ENCODE measurements at places on chromosomes 7 and 10.

- DNase-seq = no peak
Observed at GRCh38 chr10:1409392-1409791, 327.9 kb downstream of the ADARB2 start.

- no peak for DNase-seq
Observed at GRCh38 chr7:1509226-1509625, 5.0 kb upstream of the INTS1 start.

GRCh38 chr7:85186521-85187241, at the start of gene SEMA3D:
Gene SEMA3D, minus strand, starts transcription at chr7:85187056. Its CDS starts 65,165 bp downstream, at chr7:85121891.
- DNase-seq = no peak

- no peak for DNase-seq
Observed at GRCh38 chr7:18573410-18574234, 78.1 kb downstream of the HDAC9 start.

DNA sequence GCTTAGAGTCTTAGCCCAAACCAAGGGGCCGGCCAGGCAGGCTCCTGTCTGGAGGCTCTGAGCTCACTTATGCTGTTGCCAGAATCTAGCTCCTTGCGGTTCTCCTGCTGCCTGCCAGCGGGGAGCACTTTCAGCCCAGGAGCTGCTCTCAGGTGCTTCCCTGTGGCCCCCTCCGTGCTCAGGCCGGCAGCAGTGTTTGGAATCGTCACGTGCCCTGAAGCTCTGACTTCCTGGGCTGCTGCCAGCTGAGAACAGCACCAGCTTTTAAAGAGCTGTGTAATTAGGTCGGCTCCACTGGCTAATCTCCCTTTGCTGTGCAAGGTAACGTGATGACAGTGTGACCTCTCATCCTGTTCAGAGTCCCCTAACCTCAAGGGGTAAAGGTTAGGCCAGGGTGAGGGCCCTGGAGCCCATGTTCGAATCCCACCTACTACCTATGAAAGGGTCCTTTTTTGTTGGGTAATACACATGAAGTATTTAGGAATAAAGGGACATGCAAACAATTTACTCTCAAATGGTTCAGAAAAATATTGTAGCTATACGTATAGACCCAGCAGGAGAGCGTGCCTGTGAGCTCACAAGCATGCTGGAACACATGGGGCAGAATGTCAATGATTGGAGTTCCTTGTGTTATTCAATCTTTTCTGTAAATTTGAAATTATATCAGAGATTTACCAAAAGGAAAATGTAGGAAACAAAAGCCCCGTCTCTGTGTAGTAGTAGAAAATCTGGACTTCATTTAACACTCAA, 16.6 kb downstream of the ZNF862 start:
- peak; percentile 68 for DNase-seq

GRCh38 chr7:30162622-30163124, 27.9 kb downstream of the MTURN start:
- peak; percentile 26 for DNase-seq

- no peak for DNase-seq
Observed at GRCh38 chr10:19845503-19846368, 29.5 kb downstream of the PLXDC2 start.

DNA sequence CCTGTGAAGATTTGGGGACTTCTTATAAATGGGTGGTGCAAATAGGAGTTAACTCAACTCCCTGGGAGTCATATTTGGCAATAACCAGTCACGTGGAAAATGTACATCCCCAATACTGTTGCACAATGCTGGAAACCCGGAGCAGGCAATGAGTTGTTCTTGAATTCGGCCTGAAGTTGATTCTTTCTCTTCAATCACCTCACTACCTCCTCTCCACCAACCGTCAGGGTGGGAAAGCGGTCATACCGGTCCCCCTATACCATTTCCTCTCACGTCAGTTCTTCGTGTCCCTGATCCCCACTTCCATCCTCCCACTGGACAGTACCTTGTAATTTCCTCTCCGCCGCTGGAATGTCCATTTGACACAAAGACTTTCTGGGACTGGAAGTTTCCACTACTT, 2.8 kb downstream of the GIMAP5 start:
- peak; percentile 60 for DNase-seq

- no peak for DNase-seq
Observed at GRCh38 chr10:422241-422640, 267.2 kb downstream of the DIP2C start.

DNA sequence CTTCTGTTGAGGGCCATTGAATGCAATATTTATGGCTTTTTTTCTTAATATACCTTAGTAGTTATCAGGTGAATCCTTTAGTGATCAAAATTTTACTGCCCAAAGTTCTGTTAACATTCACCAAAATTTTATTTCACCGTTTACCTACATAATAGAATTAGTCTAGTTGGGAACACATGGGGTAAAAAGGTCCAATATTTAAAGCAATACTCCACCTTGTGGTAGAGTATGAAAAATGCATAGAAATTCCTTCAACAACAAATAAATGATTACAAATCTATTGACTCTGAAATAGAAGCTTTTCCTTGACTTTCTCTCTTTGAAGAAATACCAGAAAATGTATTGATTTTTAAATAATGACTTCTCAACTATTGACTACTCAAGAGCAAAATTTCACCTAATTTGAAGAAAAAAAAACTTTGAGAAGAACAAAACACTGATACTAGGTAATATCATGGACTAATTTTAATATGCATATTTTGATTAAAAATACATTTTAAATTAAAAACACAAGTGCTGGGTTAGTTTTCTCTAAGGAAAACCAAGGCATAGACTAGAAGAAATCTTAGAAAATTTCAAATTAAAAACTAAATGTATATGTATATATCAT, 43.3 kb downstream of the POLR1F start:
- no peak for DNase-seq

GRCh38 chr10:20256969-20257368, 440.7 kb downstream of the PLXDC2 start:
- no peak for DNase-seq
